ENCODE measurements at places on chromosomes 13 and 19.

- DNase-seq = no peak
Observed at GRCh38 chr13:66933994-66934393, 296.1 kb downstream of the PCDH9 start.

- no peak for DNase-seq
Observed at GRCh38 chr19:6794686-6795431, 22.4 kb downstream of the VAV1 start.

- DNase-seq = no peak
Observed at GRCh38 chr13:21730186-21730880, 59.5 kb downstream of the FGF9 start.

GRCh38 chr19:20964798-20965197 is 41.7 kb downstream of the ZNF85 start:
- no peak for DNase-seq

DNA sequence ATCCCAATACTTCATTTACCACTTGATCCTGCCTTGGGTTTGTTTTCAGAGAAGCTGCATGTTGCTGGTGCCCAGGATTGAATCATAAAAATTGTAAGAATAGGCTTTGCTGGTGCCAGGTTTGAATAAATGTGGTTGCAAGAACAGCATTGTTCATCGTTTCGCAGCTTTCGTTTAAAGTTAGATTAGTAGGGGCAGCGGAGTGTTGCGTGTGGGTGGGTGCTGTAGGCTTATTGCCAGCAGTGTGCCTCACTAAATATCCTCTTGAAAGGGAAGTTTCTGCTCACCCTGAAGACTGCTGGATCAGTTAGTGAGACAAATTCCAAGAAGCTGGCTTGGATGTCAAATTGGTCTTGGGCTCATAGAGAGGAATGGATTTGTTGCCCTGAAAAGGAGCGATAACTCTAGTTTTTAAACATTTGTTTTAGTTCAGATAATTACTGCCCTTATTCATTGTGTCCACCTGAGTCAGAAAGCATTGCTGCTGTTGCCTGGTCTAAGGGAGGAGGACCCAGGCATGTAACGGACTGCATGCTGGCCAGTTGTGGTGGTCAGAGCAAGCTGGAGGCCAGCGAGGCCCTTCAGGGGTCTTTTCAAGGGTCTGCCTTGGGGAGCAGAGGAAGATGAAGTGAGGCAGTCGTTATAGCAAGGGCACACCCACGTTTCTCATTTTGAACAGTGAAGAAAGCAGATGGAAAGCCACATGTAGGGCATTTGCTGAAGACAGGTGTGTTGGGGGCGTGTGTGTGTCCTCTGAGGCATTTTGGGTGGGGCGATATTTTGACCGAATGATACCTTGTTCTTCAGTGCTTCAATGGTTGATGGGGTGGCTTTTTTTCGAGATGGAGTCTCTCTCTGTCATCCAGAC is 8.5 kb downstream of the ILF3 start:
- DNase-seq = no peak

GRCh38 chr19:8302357-8302691 is 5.8 kb downstream of the CD320 start:
- peak; percentile 74 for DNase-seq
